ENCODE measurements at places on chromosomes 4 and X.

DNA sequence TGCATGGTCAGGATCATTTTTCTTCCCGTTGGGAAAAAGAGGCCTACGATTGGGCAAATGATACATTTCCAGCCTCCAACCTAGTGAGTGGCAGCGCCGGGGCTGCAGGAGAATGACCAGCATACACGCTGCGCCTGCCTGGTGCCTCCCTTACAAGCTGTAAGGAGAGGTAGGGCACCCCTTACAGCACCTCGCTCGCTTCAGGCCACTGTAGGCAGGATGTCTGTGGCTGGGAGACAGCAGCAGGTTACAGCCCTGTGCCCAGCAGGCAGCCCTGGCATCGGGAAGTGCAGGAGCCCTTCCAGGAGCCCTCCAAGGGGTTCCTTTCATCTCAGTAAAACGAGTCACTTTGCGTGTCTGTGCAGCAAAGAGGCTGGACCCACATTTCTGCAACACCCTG lies 88.4 kb downstream of the EVC start:
- no peak for DNase-seq

DNA sequence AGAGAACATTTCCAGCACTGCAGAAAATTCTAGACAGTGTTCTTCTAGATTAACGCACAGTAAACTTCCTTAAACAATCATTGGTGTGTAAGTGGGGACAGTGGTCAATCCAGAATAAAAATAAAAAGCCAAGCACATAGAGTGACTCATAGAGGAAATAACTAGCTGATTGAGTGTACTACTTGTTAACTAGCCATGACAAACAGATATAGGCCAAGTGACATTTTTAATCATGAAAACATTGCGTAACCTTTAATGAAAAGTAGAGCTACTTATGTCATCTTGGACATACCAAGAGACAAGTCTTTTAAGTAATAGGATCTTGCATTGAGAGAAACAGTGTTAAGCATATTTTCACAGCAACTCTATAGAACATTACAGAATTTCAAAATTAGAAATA lies 233.9 kb upstream of the MAB21L2 start:
- no peak for DNase-seq

GRCh38 chrX:97358941-97359340 lies 475.2 kb downstream of the RPA4 start:
- DNase-seq, result no peak

DNA sequence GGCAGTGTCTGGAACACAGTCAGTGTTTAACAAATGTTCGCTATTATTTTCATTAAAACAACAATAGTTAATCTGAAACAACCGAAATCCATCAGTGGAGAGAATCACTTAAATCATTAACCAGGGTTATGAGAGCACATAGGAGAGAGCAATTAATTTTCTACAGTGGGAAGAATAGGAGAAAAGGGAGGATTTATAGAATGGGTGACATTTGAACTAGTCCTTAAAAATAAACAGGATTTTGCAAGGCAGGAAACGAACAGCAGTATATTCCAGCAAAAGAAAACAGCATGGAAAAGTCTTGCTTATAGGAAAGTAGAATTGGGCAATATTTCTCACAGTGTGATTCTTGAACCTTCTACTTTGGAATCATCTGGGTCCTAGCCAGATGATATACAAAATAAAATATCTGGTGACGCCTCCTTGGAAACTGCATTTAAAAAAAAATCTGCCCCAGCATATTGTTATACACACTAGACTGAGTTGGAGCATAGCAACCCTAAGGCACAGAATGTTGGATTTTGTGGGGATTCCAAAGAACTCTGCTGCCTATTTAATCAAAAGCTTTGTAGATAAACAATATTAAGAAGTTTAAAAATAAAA lies 56.1 kb downstream of the INTS12 start:
- DNase-seq, result no peak

- peak; percentile 75 for DNase-seq
Observed at GRCh38 chr4:37452952-37453280, 208.4 kb downstream of the NWD2 start.

DNA sequence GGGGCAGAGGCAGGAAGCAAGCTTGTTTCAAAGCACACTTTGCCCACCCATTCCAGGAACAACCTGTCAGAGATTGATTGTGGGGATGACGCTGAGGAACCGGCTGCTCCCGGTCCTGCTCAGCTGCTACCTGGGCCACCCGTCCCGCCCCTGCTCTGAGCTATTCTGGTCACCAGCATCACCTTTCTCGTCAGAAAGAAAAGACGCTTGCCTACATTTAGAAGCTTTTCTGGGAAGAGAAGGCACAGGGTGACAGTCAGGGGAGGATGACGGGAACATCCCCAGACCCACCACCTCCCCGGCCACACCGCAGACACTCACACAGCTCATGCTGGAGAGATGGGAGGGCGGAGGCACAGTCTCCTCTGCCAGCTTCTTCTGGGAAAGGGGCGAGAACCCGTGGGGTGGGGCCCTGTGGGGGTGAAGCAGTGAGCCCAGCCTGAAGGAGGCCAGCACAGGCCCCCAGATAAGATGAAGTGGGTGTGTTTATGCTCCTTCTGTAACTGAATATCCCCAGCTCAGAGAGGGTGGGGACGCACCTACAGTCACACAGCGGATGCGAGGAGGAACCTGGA lies 81.8 kb downstream of the CPZ start:
- no peak for DNase-seq

DNA sequence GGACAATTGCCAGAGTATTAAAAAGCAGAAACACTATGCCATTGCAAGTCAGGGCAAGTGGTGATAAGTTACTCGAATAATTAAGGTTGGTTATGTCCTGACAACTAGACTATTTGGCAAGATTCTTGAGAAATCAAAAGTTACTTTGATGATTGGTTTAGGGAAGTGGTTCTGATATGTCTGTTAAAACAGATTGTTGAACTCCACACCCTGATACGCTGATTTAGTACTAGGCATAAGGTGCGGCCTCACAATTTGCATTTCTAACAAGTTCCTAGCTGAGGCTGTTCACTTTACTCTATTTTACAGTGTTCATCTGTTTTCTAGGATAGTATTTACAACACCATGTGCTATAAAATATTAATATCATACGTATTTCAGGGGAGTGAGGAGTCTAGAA lies 12.5 kb downstream of the GABRA4 start:
- no peak for DNase-seq

DNA sequence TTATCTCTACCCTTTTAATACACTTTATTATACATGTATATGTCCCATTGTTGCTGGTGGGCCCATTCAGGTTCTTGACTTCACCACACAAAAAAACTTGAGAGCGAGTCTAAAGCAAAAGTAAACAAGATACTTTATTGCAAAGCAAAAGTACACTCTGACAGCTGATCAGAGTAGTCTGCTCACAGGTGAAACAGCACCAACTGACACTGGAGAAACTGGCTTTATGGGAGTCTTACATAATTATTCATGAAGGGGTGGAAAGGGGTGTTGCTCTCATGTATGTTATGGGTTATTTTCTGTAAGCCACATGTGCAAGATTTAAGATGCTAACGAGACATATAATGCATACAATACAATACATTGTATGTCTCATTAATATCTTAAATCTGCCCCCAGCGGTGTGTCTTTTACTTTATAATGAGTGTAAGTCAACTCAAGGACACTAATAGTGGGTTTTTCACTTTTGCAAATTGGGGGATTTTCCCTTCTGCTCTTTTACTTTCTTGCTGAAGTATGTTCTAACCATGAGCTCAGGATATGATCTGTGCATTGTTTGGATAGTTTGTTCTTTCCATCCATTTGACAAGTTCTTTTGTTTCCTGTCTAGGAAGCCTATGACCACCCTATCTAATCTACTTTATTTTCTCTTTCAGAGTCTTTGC lies 256.1 kb upstream of the ITM2A start:
- no peak for DNase-seq

- no peak for DNase-seq
Observed at GRCh38 chrX:97564496-97564895, 680.8 kb downstream of the RPA4 start.

DNA sequence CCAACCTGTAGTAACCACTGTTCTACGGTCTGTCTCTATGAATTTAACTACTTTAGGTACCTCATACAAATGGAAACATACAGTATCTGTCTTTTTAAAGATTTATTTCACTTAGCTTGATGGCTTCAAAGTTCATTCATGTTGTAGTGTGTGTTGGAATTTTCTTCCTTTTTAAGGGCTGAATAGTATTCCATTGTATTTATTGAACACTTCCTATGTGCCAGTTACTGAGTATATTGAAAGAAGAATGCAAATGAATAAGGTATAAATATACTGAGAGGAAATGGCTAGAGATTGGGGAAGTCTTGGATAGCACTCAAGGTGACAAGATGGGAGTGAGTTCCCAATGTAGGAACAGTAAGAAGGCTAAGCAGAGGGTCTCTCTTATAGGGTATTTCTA lies 17.3 kb downstream of the TBC1D19 start:
- no peak for DNase-seq

- peak; percentile 80 for DNase-seq
Observed at GRCh38 chr4:152972821-152973628, 36.9 kb downstream of the FHDC1 start.

DNA sequence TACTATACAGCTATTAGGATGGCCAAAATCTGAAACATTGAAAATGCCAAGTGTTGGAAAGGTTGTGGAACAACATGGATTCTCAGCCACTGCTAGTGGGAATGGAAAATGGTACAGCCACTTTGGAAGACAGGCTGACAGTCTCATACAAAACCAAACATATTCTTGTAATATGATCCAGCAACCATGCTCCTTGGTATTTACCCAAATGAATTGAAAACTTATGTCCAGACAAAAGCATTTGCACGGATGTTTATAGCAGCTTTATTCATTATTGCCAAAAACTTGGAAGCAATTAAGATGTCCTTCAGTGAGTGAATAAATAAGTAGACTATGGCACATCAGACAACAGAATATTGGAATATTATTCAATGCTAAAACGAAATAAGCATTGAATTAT lies 105.8 kb upstream of the DCLK2 start:
- no peak for DNase-seq

- no peak for DNase-seq
Observed at GRCh38 chr4:174005422-174005821, 278.0 kb downstream of the FBXO8 start.

- DNase-seq, result no peak
Observed at GRCh38 chr4:39713691-39714090, 15.8 kb downstream of the UBE2K start.

- no peak for DNase-seq
Observed at GRCh38 chr4:166042510-166043055, 169.5 kb downstream of the TLL1 start.

DNA sequence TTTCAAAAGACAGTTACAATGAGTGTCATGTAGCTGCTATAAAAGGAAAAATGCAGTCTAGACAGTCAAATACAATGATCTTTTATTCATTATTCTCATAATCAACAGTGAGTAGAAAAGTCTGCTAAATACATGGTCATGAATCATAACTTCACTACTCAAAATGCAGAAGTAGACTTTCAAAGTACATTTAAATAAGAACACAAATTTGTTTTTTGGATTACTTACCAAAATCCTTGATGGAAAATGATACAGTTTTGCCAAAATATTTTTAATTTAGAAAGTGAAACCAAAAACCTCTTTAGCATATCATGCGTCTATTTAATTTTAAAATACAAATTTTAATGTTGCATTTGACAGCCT lies 4.9 kb downstream of the ACSL4 start:
- no peak for DNase-seq

DNA sequence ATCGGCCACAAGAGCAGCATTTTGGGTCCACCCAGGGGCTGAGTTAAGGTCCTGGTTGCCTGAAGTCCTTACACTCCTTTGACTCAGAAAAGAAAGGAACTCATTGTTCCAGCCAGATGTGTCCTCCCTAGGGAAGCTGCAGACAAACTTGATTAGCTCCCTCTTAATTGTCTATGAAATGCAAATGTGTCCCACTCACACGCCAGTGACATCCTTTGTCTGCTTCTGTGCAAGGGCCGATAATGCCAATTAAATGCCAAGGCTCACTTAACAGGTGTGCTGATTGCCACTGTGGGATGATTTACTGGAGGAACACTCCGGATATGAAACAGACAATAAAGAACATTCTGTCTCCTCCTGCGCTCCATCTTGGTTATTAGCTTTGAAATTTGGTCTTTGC lies 332.9 kb upstream of the CPEB2 start:
- DNase-seq, result no peak

DNA sequence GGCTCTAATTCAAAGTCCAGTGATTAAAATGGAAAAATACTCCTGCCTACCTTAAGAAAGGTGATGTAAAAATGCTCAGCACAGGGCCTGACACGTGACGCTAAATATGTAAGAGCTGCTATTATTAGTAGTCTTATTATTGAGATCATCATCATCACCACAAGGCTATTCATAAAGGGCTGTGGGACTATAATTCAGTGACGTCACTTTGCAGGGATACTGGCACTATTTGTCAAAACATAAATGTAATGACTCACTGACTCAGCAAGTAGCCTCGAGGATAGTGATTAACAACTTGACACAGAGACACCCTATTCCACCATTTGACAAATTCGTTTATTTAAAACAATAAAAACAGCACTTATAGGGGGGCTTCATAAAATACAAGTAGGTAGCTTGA lies 258.9 kb downstream of the SPANXN1 start:
- no peak for DNase-seq

DNA sequence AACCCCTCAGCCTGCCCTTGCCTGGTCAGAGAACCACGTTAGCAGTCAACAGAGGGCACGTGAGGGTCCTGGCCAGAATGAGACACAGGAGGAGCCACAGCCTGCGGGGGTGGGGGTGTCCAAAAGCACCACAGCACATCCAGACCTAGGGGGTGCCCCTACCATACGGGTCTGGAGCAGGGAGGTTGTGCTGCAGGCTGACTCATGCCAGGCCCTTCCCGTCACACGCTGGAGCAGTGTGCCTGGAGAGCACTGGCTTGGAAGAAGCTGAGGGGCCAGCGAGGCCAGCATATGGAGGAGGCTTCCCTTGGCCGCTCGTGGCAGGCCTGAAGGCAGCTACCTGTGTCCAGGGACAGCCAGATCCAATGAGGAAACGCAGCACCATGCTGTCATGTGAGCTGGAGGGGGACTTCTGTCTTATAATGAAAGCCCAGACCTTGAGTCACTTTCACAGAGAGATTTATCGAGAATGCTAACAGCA lies 1.5 kb upstream of the IRAK1 start:
- no peak for DNase-seq

DNA sequence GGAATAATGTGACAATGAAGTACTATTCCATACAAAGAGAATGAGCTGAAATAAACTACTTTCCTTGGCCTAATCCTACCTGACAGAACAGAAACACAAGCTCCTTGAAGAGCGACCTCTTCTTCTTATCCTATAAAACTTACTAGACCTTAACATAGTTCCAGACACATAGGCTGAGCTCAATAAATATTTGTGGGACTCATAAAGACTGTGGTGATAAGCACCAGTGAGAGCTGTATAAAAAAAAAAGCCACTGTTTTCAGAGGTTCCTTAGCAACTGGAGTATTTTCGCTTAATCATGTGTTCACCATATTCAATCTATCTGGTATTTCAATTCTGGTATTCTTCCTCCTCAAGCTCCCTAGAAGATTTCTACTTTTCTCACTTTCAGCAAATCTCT lies 1129.6 kb downstream of the STPG2 start:
- DNase-seq, result no peak

- no peak for DNase-seq
Observed at GRCh38 chrX:39150621-39151020, 349.4 kb downstream of the MID1IP1 start.

Measured in urothelium cell line (cell line).